GM12891 (cell line): ENCODE measurements at places on chromosomes 3 and 15.

- no peak for DNase-seq
These were observed 192.0 kb downstream of the GHSR start for GRCh38 chr3:172256101-172256734.

DNA sequence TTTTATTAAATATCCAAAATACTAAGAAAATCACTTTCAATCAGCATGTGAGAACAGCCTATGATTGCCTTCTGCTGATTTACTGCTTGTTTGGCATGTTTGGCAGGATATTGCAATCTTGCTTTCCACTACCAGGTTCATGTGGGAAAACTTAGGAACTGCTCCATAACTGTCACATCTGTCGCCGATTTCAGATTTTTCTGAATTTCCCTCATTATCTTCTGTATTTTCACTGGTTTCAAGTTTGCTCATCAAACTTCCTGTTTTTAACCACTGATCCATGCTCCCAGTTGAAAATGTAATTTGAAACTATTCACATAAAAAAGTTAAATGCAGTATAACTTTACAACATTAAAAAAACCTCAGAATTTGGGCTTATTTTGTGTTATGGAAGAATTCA lies 93.0 kb downstream of the NFKBIZ start:
- DNase-seq, result no peak

DNA sequence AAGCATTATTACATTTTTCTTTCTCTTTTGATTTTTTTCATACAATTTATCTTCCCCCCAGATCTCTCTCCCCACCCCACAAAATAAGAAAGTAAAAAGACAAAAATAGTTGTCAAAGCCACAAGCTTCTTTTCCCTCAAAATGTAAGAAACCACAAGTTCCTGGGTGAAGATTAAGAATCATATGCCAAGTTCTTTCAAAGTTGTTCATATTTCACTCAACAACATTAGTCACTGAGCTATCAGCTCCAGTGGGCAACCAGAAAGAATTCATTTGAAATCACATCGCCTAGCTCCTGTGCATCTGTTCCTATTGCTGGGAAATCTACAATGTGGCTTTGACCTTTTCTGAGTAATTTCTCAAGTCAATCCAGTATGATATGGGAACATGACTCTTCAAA lies 681.6 kb upstream of the ARPP21 start:
- no peak for DNase-seq

GRCh38 chr15:74312445-74313007 lies 54.9 kb downstream of the CYP11A1 start:
- no peak for DNase-seq

- DNase-seq, result no peak
These were observed 7.6 kb upstream of the GRAMD1C start for GRCh38 chr3:113831103-113831355.

DNA sequence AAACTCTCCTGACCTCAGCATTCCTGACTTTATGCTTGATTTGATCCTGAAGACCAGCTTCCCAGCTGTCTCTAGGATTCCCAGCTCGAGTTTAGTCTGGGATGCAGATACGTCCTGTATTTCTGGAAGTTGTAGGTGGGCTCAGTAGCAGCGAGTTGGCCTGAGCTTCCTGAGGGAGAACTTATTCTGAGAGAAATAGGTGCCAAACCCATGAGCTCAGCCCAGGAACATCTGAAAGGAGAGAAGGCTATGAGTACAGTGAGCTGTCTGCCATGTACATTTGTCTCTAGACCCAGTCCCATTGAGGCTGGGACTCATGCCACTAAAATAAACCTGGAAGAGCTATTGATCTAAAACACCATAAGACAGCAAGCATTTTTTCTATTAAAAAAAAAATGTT lies 36.6 kb upstream of the SLC9A9 start:
- DNase-seq, result no peak

- no peak for DNase-seq
These were observed 121.5 kb downstream of the PLCL2 start for GRCh38 chr3:17006132-17006852.

DNA sequence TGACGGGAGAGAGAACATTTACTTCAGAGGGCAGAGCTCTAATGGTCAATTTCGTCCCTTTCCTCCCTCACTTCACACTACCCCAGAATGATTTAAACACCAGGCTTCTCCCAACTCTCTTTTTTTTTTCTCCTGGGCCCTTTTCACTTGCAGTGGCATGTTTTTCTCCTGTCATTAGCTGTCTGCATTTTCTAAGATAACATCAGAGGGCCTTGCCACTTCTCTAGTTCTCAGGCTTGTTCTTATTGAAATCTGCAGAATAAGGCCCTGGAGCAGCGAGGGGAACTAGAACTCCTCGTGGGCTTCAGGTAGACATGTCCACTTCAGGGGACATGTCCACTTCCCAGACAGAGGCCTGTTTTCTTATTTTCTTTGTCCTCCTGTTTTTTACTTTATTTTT lies 514.4 kb upstream of the TBL1XR1 start:
- no peak for DNase-seq

GRCh38 chr3:24661175-24661584 lies 166.5 kb upstream of the THRB start:
- no peak for DNase-seq

DNA sequence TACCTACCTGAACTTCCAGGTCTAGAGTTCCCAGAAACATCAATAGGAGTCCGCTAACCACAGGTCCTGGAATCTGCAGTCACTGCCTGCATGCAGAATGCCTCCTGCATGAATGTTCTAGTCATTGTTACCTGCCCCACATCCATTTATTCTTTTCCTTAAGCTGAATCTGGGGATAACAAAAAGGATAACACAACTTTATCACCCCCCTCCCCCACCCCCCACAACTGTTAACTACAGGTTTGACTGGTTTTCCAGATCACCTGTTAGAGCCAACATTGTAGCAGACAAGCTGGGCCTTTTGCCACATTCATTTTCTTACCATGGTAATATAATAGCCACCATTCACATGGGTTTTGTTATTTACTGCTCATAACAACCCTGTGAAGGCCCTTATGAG lies 4.6 kb upstream of the CTSH start:
- no peak for DNase-seq

DNA sequence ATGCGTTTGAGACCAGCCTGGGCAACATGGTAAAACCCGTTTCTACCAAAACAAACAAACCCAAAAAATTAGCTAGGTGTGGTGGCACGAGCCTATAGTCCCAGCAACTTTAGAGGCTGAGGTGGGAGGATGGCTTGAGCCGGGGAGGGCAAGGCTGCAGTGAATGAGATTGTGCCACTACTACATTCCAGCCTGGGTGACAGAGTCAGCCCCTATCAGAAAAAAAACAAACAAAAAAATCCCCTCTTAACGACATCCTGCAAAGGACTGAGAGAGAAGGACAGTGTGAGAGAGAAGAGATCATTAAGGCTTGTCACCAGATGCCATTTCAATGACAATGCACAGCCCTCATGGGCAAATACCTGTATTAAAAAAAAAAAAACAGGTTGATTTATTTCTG lies 266.7 kb upstream of the ATP10A start:
- no peak for DNase-seq

DNA sequence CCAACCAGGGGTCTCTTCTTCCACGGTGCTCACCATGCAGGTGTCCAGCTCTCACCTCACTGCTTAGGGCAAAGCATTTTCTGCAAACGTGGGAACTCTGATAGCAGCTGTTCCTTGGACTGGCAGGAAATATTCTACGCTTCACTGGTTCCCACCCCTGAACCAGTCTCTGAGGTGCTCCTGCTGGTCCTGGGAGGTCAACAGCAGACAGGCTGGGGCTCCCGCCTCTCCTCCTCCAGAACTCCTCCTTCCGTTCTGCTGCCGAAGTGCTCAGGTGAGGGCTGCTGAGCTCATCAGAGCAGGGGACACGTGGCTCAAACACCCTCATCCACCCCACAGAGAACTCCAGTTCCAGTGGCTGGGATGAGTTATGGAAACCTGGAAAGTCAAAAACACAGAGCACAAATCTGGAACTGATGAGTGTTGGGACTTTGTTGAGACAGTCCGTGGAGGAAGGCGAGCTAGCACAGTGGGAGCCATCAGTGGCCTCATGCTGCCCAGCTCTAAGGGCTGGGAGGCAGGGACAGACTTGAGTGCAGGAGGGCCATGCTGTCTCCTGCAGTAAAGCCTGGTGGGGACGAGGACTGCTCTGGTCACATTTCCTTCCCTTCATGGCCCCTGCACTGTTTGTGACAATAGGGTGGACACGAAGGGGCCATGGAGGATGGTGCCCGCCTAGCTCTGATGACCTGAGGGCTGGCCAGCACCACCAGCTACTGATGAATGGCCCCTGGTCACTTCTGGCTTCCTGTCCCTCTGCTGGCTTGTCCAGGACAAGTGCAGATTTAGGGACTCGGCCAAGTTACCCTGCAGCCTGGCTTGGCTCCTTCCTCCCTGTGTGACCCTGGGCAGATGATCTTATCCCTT lies 137.8 kb downstream of the KLF13 start:
- DNase-seq, result no peak

DNA sequence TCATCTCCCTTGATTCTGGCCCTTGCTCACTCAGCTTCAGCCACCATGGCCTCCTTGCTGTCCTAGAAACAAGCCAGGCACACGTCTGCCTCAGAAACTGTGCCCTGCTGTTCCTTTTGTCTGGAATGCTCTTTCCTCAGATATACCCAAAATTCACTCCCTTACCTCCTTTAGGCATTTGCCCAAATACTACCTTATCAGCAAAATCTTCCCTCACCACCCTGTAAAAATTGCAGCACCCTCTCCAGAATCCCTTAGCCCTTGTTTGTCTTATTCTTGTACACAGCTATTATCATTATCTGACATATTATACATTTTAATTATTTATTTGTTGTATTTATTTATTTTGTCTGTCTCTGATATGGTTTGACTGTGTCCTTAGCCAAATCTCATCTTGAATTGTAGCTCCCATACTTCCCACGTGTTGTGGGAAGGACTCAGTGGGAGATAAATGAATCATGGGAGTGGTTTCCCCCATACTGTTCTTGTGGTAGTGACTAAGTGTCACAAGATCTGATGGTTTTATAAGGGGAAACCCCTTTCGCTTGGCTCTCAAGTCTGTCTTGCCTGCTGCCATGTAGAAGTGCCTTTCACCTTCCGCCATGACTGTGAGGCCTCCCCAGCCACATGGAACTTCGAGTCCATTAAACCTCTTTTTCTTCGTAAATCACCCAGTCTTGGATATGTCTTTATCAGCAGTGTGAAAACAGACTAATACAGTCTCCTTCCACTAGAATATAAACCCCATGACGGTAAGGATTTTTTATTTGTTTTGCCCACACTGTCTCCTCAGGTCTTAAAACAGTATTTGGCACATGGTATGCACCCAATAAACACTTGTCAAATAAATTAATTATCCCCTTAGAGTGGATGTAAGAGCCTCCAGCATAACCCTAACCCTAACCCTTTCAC lies 60.0 kb upstream of the STT3B start:
- no peak for DNase-seq

DNA sequence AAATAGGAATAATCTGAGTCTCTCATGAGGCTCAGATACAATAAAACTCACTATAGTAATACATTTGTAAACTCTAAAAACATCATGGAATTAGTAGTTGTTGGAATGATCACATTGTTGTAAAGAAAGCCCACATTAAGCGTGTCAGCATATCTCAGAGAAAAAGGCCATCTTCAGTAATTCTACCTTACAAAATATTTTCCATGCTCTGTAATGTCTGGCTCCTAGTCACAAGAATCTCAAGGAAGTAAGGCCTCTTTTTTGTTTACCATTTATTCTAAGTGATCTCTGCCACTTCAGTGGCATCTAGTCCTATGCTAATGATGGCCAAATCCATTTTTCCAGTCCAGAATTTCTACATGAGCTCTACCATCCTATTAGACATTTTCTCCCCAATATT lies 240.2 kb upstream of the ZNF717 start:
- no peak for DNase-seq

GRCh38 chr3:29940759-29941323 lies 660.0 kb downstream of the RBMS3 start:
- DNase-seq, result no peak

- DNase-seq, result no peak
These were observed 100.8 kb downstream of the DTWD1 start for GRCh38 chr15:49721621-49722020.

- DNase-seq, result no peak
These were observed 51.5 kb downstream of the TGFBR2 start for GRCh38 chr3:30657914-30658313.

DNA sequence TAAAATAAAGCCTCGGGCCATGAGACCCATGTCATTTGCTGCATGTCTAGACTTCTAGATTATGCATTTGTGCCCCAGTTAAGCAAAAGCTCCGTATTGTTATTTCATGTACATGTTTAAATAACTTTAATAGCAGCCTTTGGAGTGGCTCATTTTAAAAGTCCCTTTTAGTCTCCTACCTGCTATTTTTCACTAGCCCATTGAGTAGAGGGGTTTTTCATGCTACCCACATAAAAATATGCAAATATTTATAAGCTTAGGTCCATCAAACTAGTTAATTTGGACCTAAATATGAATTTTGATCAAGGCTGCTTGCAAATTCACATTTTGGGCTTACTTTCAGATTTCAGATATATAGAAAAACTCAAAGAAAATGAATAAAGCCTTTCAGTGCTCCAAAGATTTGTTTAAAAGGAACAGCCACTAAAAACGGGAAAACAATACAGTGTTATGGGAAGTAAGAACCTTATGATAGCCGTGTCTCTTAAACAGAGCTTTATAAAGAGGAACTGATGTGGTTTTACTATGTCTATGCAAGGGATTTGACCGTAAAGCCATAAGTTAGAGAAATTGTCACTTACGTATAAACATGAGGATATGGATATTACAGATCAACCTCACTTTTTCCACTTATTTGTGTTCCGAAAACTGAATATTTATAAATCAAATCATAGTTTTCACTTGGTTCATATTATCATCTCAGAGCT lies 30.0 kb downstream of the FILIP1L start:
- no peak for DNase-seq
